ENCODE measurements at places on chromosomes 7 and 10. TPM values are rescaled to one million over a fixed set of nuclear protein-coding genes. Genes with fewer than 3 reads are reported as not detected.

GRCh38 chr7:101882005-101882421, 64.6 kb downstream of the CUX1 start:
- DNase-seq = no peak
- no peaks in the 10 kb centered on the region for H3K36me3 ChIP-seq
- H3K4me1 ChIP-seq = peaks cover 26% of the 10 kb centered on the region
- H3K4me3 ChIP-seq = no peak overlapping the region
- H3K27ac ChIP-seq = no peak overlapping the region

GRCh38 chr7:48078470-48078869, 10.6 kb upstream of the UPP1 start:
- no peak for DNase-seq
- no peaks in the 10 kb centered on the region for H3K36me3 ChIP-seq
- H3K27me3 ChIP-seq = no peaks in the 10 kb centered on the region
- peaks cover 23% of the 10 kb centered on the region for H3K4me1 ChIP-seq

DNA sequence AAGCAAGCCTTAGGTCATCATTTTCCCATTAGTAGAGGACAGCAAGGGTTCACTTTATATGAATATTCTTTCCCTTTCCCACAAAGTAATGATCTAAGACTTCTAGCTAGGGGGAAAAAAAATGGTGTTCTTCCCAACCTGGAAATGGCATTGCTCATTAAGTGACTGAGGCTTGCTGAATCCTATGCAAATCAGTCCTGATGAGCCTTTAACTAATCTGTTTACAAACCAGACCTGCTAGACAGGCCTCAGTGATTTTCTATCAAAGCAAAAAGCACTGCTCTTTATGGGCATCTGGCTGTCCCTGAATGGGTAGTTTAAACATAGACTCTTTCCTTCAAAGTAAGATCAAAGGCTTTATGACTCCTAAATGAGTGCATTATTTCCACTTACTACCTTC, 146.3 kb downstream of the HIBADH start:
- no peaks in the 10 kb centered on the region for H3K27me3 ChIP-seq
- no peak for DNase-seq
- H3K36me3 ChIP-seq = no peaks in the 10 kb centered on the region
- H3K4me3 ChIP-seq = no peak overlapping the region

Gene PBLD
- 1.2 TPM for total RNA-seq

DNA sequence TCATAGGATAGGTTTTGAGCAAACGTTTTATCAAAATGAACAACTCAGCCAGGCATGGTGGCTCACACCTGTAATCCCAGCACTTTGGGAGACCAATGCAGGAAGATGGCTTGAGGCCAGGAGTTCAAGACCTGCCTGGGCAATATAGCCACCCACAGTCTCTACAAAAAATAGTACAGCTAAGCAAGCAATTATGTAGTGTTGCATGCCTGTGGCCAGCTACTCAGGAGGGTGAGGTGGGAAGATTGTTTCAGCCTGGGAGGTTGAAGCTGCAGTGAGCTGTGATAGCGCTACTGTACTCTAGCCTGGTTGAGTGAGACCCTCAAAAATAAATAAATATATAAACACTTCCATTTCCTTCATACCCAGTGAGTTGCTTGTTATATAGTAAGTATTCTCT, 67.1 kb downstream of the LSMEM1 start:
- H3K36me3 ChIP-seq = no peaks in the 10 kb centered on the region
- no peak for DNase-seq
- peaks cover 6% of the 10 kb centered on the region for H3K27me3 ChIP-seq
- no peak overlapping the region for H3K27ac ChIP-seq
- no peak overlapping the region for H3K4me3 ChIP-seq
- no peaks in the 10 kb centered on the region for H3K4me1 ChIP-seq

Gene EVX1
- not detected for total RNA-seq

- H3K27ac ChIP-seq = peak overlapping the region; percentile 83
- peak; percentile 54 for DNase-seq
- no peaks in the 10 kb centered on the region for H3K27me3 ChIP-seq
- peak overlapping the region; percentile 28 for H3K4me3 ChIP-seq
- peaks cover 71% of the 10 kb centered on the region for H3K4me1 ChIP-seq
Measured at GRCh38 chr7:158809596-158809995, 19.7 kb downstream of the ESYT2 start.

DNA sequence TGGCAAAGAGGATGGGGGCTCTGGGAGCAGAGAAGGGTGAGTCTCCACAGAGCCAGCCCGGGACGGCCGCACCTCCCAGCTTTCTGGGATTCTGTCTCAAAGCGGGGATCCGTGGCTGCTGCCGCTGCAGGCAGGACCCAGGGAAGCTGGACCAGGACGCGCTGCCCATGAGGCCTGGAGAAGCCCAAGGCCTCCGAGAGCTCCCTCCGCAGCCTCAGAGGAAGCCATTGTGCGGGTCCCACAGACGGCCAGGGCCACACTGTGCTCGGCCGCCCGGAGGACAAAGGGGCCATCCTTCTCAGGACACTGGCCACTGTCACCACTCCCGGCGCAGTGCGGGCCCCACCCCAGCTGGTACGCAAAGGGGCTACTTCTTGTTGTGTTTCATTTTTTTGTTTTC, 79.3 kb upstream of the PDGFA start:
- peaks cover 23% of the 10 kb centered on the region for H3K36me3 ChIP-seq
- peak overlapping the region; percentile 28 for H3K27ac ChIP-seq
- peaks cover 35% of the 10 kb centered on the region for H3K4me1 ChIP-seq
- DNase-seq = no peak

DNA sequence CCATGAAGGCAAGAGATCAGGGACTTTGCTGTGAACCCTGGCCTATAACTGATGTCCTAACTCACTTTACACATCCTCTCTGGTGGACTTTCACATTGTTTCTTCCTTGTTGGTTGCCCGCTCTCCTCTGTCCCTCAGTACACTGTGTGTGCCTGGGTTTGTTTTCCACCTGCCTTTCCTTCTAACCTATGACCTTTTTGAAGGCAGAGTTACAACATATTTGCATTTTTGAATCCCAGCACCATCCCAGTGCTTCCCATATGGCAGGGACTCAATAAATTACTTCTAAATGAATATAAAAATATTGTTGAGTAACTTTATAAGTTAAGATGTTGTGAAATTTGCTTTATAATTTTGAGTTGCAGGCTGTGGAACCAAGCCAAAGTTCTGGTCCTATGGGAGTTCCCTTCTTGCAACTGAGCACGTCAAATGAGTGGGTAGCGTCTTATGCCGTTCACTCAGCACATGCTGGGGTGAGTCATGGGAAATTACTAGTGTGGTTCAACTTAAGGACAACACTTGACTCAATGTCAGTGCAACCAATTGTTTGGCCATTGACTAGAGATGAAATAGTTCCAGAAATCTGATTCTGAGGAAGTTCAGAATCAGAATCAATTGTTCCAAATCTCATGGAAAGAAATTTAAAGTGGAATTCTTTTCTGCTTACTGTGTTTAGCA, 250.9 kb downstream of the TWIST1 start:
- H3K27ac ChIP-seq = no peak overlapping the region
- no peaks in the 10 kb centered on the region for H3K4me1 ChIP-seq
- no peaks in the 10 kb centered on the region for H3K36me3 ChIP-seq
- H3K27me3 ChIP-seq = no peaks in the 10 kb centered on the region
- H3K4me3 ChIP-seq = no peak overlapping the region

Gene GRM3
- not detected for total RNA-seq

Gene ATOH7
- not detected for total RNA-seq

DNA sequence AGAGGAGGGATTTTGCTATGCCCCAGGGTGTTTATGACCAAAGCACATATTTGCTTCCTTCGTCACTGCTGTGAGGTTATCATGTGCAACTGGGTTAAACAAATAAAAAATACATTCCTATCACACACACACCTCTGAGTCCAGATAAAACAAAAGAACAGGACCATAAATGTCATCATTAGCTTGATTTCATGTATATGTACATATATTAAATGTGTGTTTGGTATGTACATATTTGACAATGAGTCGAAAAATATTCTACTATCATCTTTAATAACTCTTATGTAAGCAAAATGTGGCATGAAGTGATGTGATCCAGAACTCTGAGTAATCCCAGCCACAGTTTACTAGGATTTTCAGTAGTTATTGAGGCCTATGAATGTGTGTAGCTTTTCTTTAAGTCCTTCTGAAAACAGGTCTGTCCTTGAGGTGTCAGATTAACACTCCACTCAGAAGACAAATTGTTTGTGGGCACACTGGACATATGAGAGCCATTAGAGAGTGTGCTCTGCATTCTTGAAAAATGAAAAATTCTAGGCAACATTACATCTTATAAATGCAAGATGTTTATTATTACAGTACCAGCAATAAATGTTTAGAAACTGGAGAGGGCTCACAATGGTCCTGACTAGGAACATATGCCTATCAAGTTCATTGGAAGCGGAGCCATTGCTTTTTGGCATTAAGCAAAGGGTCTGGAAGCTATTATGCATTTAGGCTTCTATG, 335.1 kb upstream of the SEMA3A start:
- no peak overlapping the region for H3K27ac ChIP-seq
- no peaks in the 10 kb centered on the region for H3K27me3 ChIP-seq
- no peak for DNase-seq
- no peaks in the 10 kb centered on the region for H3K36me3 ChIP-seq
- no peak overlapping the region for H3K4me3 ChIP-seq

DNA sequence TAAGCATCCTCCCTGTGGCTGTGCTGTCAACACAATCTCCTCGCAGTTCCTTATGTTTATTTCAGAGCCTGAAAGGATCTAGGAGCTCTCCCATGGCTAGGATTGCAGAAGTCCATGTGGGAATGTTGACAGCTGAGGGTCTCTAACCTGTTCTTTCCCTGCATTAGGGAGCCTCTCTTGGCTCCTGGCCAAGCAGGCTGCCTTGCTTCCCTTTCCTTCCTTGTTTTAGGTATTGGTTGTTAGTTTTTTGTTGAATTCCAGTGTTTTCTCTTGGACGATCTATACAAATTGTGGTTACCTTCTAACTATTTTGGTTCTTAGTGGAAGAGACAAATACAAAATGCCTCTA, 171.8 kb downstream of the MLLT10 start:
- peaks cover 41% of the 10 kb centered on the region for H3K4me1 ChIP-seq
- DNase-seq = no peak
- no peak overlapping the region for H3K27ac ChIP-seq
- no peak overlapping the region for H3K4me3 ChIP-seq

DNA sequence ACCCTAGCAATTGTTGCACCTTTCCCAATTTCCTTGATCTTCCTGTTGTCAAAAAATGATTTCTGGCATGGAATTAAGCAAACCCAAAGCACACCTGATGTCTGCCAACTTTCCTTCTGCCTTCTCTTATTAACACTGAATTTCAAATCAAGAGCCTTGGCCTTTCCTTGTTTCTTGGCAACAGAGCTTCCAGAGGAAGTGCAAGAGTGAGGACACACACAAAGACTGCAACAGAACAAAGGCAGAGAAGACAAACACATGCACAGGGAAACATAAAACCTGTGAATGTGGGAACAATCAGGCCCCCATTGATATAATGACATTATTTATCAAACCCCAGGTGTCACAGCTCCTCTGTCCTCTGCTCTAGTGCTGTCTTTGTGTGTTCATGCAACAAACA, 73.0 kb upstream of the IL6 start:
- peaks cover 10% of the 10 kb centered on the region for H3K27me3 ChIP-seq
- DNase-seq = no peak
- H3K4me3 ChIP-seq = no peak overlapping the region
- no peak overlapping the region for H3K27ac ChIP-seq
- no peaks in the 10 kb centered on the region for H3K4me1 ChIP-seq

GRCh38 chr10:121911421-121911697, 16.5 kb downstream of the ATE1 start:
- no peak overlapping the region for H3K4me3 ChIP-seq
- DNase-seq = no peak
- no peak overlapping the region for H3K27ac ChIP-seq
- peaks cover 9% of the 10 kb centered on the region for H3K4me1 ChIP-seq
- no peaks in the 10 kb centered on the region for H3K27me3 ChIP-seq

- H3K27me3 ChIP-seq = peaks cover 6% of the 10 kb centered on the region
- DNase-seq = no peak
- no peak overlapping the region for H3K27ac ChIP-seq
- H3K4me1 ChIP-seq = no peaks in the 10 kb centered on the region
- H3K4me3 ChIP-seq = no peak overlapping the region
Measured at GRCh38 chr10:58813573-58813972, 300.9 kb downstream of the BICC1 start.

- H3K36me3 ChIP-seq = no peaks in the 10 kb centered on the region
- no peak for DNase-seq
- no peaks in the 10 kb centered on the region for H3K4me1 ChIP-seq
- H3K27ac ChIP-seq = no peak overlapping the region
- H3K27me3 ChIP-seq = peaks cover 13% of the 10 kb centered on the region
Measured at GRCh38 chr10:59945590-59945989, 39.2 kb upstream of the CCDC6 start.

Gene SUN3
- total RNA-seq = not detected

GRCh38 chr7:26365077-26365900, 73.6 kb downstream of the SNX10 start:
- no peaks in the 10 kb centered on the region for H3K27me3 ChIP-seq
- H3K36me3 ChIP-seq = peaks cover 15% of the 10 kb centered on the region
- DNase-seq = peak; percentile 51
- H3K4me1 ChIP-seq = peaks cover 12% of the 10 kb centered on the region

Gene RARRES2
- not detected for total RNA-seq

DNA sequence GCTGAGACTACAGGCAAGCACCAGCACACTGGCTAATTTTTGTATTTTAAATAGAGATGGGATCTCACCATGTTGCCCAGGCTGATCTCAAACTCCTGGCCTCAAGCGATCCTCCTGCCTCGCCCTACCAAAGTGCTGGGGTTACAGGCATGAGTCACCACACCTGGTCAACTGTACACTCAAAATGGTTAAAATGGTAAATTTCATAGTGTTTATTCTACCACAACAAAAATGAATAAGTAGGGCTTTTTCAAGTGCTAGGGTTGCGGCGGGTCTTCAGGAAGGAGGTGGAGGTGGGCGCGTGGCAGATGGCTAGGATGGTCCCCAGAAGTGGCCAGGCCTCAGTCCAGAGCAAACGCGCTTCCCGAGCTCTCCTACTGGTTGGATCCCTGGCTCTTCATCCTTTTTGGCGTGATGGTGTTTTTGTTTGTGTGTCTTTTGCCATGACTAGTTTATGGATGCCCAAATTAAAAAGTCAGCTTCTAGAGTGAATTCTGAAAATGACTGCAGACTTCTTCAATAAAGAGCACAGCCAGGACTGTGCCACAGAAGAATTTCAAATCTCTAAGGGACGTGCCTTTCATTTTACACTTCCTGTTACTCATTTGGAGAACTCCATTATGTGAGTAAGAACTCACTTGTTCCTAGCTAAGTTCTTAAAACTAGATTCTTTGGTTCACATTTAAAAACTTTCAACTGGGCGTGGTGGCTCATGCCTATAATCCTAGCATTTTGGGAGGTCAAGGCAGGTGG, 73.9 kb downstream of the TMEM130 start:
- no peak overlapping the region for H3K4me3 ChIP-seq
- peaks cover 3% of the 10 kb centered on the region for H3K27me3 ChIP-seq
- no peaks in the 10 kb centered on the region for H3K36me3 ChIP-seq
- no peak overlapping the region for H3K27ac ChIP-seq
- H3K4me1 ChIP-seq = peaks cover 3% of the 10 kb centered on the region

Gene PON1
- total RNA-seq = not detected

GRCh38 chr10:114402871-114403540, 1.3 kb downstream of the AFAP1L2 start:
- peaks cover 63% of the 10 kb centered on the region for H3K27me3 ChIP-seq
- no peak overlapping the region for H3K27ac ChIP-seq
- H3K36me3 ChIP-seq = no peaks in the 10 kb centered on the region
- H3K4me3 ChIP-seq = peak overlapping the region; percentile 7
